RPMI7951 (cell line): ENCODE measurements at places on chromosomes 6 and 20. TPM values are rescaled to one million over a fixed set of nuclear protein-coding genes. Genes with fewer than 3 reads are reported as not detected.

The PGK2 gene
- total RNA-seq, result not detected in 2 replicates

The MC3R gene
- total RNA-seq, result not detected in 2 replicates

The PRSS16 gene
- total RNA-seq, result 0.36 TPM in 1 of 2 replicates, not detected in the other

The C2 gene
- not detected in 2 replicates for total RNA-seq

The ZFP57 gene
- not detected in 2 replicates for total RNA-seq

The MLN gene
- not detected in 2 replicates for total RNA-seq

The GLP1R gene
- total RNA-seq, result not detected in 2 replicates

The SNPH gene
- total RNA-seq, result 7.0 and 9.4 TPM in 2 replicates

The MYH7B gene
- not detected in 2 replicates for total RNA-seq

The SIRPG gene
- 2.9 and 3.1 TPM in 2 replicates for total RNA-seq

The VWA7 gene
- total RNA-seq, result 0.10 and 0.36 TPM in 2 replicates

The SRC gene
- 10.5 and 11.3 TPM in 2 replicates for total RNA-seq

The KCNK17 gene
- not detected in 2 replicates for total RNA-seq

The SYCP2 gene
- 6.2 and 10.1 TPM in 2 replicates for total RNA-seq

The LSM2 gene
- 145 and 164 TPM in 2 replicates for total RNA-seq

The PSORS1C1 gene
- 0.48 and 0.88 TPM in 2 replicates for total RNA-seq

The MATN4 gene
- 0.10 TPM in 1 of 2 replicates, not detected in the other for total RNA-seq

The OPN5 gene
- not detected in 2 replicates for total RNA-seq

The GSTA3 gene
- total RNA-seq, result not detected in 2 replicates

The SNRPB gene
- 821 and 1,182 TPM in 2 replicates for total RNA-seq

The RAB44 gene
- total RNA-seq, result not detected in 2 replicates

The OR2H2 gene
- not detected in 2 replicates for total RNA-seq

The AURKA gene
- 216 and 231 TPM in 2 replicates for total RNA-seq

The TP53TG5 gene
- total RNA-seq, result not detected in 2 replicates

The CGA gene
- total RNA-seq, result not detected in 2 replicates

The POFUT1 gene
- total RNA-seq, result 65.2 and 81.3 TPM in 2 replicates

The HCRTR2 gene
- 0.20 and 0.24 TPM in 2 replicates for total RNA-seq

The EYA2 gene
- total RNA-seq, result 0.10 TPM in 1 of 2 replicates, not detected in the other

The HLA-G gene
- total RNA-seq, result not detected in 2 replicates

The ORC3 gene
- 47.8 and 66.3 TPM in 2 replicates for total RNA-seq

The JARID2 gene
- total RNA-seq, result 10.5 and 10.6 TPM in 2 replicates

The ANKS1A gene
- total RNA-seq, result 7.4 TPM in 2 replicates

The BHLHE23 gene
- total RNA-seq, result not detected in 2 replicates
